NCI-H1092 (cell line): ENCODE measurements at places on chromosomes 13 and 19.

- no peak for DNase-seq
These were observed 856.3 kb upstream of the SLITRK6 start for GRCh38 chr13:86655561-86655960.

DNA sequence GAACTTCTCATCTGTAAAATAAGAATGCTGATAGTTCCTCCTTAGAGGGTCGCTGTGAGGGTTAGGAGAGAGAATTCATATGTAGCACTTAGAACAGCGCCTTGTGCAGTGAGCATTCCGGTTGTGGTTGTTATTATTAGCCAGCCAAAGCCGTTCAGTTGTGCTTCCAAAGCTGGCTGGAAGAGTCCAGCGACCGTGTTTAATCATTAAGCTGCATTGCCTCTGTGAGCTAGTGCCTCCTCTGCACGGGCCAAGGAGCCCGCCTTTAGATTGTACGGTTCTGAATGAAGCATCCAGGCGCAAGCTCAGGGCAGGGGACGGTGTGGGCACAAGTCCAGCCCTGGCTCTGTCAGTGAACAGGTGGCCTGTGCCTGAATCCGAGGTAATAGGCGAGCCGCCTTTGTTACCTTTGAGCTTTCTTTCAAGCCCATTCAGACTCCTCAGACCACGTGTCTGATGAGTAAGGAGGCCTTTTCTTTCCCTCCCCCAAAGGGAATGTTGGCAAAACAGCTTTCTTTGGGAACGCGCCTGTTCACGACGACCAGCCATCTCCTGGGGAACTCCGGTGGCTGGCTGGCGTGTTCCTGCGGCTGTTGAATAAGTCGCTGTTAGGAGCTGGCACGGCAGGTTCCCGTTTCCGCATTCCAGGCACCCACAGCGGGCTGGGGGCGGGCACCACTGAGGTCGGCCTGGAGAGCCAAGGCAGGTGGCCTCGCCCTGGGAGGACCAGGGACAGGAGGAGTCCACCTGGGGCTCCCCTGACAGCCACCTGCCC, 25.1 kb downstream of the SIPA1L3 start:
- peak; percentile 58 for DNase-seq

DNA sequence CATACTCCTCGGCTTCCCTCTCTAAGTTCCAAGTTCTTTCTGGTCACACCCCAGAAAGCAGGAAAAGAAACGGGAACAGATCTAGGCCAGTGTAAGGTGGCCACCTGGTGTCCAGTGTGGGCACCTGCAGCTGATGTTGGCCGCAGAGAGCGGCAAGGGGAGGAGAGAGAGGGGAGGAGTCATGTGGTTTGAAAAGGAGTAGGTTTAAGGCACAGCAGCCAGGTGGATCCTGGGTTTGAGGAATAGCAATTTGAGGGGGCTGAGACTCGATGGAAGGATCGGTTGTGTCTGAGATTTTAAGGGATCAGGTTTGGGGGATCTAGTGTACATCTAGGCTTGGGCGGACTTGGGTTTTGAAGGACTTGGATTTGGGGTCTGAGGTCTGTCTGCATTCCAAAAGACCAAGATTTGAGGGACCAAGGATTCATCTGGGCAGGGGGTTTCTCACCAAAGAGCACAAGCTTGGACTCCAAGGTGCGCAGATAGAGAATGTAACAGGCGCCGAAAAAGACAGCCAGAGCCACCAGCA, 1.2 kb downstream of the RABAC1 start:
- DNase-seq: peak; percentile 58

GRCh38 chr13:106468744-106469590, 66.5 kb downstream of the EFNB2 start:
- no peak for DNase-seq
